ENCODE measurements at places on chromosomes 6 and 20.
A peak's percentile ranks its signal among the peaks of the same experiment; 100 is the strongest.

DNA sequence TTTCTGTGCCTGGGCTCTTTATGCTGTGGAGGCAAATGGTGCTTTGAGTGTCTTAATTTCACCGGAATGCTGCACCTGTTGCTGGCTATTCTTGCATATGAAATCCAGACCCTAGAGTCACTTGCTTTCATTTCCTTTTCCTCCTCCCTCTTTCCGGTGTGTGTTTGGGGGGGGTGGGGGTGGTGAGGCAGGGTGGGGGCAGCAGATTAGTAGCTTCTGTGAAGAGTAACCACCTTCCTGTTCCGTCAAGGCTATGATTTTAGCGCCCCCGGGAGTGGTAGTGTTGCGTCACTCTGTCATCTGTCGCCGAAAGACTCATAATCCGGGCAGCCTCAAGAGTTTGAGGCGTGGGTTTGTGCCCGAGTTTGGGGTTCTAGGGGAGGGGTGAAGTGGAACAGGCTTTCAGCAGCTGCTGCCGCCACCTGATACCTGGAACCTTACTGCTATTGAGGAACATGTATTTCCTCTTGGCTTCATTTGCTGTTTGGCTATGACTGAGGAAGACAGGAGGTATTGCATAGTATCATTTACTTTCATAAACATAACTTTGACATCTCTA is 49.1 kb downstream of the UTRN start:
- peak; percentile 71 for DNase-seq

DNA sequence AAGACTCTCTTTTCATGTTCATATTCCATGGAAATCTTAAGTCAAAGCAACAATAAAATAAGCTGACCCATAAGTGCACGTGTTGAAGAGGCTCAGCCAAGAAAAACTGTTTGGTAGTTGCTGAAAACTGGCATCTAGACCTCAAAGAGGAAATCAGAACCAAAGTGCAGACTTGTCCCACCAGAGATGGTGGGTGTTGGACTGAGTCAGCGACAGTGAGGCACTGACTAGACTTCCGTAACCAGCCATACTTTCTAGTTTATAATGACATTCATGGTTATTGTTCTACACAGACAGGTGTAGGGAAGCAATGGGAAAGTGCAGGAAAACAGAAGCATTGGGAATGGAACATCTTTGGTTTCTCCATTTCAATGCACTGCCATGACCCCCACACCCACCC is 175.7 kb upstream of the AGPAT4 start:
- no peak for DNase-seq

DNA sequence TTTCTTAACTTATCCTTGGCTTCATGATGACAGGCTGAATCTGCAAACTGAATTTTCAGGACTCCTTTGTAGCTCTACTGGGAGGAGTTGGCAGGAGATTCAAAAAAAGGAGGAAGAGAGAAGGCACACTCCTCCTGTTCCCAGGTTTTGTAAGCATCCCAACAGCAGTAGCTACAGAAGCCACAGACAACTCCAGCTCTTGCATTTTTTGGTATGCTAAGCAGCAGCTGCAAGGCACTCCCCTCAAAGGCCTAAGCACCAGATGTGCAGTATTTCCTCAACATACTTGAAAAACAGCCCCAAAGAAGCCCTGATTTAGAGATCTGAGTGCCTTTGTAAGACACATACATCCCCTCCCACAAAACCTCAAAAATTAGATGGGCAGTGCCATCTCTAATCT is 328.6 kb upstream of the SYNCRIP start:
- DNase-seq, result no peak

DNA sequence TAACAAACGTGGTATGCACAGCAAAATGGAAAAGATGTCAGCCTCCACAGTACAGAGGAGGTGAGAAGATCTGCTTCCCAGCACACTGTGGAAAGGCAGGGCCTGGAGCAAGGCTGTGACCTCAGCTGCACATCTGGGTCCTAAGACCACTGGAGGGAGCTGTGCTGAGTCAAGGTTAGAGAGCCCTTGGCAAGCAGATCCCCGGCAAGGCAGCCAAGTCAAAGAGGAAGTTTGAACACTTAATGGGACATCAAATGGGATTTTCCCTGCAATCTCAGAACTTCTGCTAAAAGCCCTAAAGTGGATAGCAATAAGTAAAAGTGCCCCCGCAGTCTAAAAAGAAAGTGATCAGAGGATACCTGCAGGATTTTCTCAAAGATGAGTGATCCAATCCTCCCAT is 39.5 kb downstream of the UNC5CL start:
- peak; percentile 77 for DNase-seq

- DNase-seq, result no peak
These were observed 55.6 kb downstream of the FRK start for GRCh38 chr6:116004841-116005815.

DNA sequence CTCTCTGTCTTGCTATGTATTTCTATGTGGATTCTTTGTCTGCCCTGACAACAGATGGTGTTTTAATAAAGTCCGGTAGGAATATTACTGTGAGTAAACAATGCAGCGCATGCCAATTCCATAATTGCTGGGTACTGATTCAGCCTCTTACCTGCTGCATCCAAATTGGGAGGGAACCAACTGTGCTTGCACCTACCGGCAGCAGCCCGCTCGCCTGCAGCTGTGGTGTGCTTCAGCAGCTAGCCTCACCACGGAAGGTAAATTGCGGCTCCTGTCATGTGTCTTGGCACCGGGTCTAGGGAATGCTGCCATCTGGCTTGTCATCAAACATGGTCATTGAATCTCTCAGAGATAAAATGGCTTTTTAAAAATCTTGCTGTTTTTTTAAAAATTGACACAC is 704.8 kb upstream of the SLC35B3 start:
- no peak for DNase-seq

DNA sequence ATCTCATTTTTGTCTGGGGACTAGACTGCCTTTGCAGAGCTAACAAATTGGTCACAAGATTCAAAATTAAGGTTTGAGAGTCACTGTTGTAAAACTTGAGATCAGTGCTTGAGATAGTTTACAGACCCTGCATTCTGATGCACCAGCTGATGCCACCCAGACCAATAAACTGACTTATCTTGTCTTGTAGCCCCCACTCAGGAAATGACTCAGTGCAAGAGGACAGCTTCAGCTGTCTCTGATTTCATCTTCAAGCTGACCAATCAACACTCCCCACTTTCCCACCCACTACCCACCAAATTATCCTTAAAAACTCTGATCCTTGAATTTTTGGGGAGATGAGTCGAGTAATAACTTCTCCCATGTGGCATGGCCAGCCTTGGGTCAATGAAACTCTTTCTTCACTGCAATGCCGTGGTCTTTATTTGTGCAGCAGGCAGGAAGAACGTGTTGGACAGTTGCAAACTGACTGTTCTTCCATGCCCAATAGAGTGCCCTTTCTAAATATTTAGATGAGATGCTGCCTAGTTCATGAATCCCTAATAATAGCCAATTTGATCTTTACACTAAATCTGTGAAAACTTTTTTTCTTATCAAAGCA is 48.3 kb upstream of the PROKR2 start:
- DNase-seq, result no peak

GRCh38 chr20:38404016-38404415 is 31.1 kb downstream of the SNHG17 start:
- DNase-seq, result no peak

DNA sequence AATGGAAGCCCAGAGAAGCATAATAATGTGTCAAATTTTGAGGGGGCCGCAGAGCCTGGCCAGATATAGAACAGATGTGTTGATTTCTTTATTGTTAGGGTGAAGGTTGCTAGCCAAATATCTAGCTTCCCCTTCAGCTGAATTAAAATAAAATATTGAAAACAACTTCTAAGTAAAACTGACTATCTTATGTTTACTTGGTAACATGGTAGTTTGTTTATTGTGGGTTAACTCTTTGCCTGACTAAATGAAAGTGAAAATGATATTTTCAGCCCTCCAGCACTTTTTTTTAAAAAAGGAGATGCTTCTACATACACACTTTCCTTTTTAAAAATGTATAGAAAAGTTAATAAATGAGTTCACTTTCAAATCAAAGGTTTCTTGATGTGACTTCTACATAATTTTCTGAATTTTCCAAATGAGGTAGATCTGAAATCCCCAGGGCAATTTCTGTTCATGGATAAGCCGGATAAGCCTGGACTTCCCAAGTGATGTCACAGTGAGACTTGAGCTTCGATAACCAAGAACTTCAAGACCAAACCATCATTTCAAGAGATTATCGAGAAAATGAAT is 172.1 kb upstream of the OLIG3 start:
- no peak for DNase-seq

GRCh38 chr6:158706369-158706982 is 56.6 kb downstream of the SYTL3 start:
- no peak for DNase-seq

DNA sequence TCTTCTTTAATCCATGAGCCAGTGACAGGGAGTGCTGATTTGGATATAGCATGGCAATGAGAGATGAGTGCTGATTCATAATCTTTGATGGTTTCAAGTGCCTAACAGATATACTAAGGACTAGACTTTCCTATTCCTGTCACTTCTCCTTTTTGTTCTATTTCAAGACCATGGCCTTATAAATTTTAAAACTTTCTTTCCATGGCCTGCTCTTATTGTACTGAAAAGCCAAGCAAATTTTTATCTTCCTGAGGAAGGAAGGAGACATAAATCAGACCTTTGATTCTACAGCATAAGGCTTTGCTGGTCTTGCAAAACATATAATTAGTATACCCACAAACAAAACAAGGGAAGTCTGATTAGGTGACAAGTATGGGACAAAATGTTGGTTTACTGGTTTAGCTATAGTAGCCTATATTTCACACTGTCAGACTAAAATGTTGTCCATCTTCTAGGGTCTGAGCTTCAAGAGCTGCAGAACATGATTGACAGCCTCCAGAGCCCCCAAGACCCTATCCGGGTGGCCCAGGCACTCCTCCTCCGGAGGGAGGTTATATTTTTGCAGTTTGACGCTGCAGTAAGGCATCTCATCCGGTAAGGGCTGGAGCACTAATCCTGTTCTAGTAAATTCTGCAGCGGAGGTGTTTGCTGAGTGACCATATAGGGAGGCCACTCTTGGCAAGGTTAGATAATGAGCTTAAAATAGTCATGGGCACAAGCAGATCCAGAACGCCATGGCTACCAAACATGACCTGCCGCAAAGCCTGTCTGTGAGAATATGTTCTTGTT is 82.3 kb downstream of the CD164 start:
- no peak for DNase-seq

- no peak for DNase-seq
These were observed 7.2 kb downstream of the ACTR5 start for GRCh38 chr20:38755324-38755910.

DNA sequence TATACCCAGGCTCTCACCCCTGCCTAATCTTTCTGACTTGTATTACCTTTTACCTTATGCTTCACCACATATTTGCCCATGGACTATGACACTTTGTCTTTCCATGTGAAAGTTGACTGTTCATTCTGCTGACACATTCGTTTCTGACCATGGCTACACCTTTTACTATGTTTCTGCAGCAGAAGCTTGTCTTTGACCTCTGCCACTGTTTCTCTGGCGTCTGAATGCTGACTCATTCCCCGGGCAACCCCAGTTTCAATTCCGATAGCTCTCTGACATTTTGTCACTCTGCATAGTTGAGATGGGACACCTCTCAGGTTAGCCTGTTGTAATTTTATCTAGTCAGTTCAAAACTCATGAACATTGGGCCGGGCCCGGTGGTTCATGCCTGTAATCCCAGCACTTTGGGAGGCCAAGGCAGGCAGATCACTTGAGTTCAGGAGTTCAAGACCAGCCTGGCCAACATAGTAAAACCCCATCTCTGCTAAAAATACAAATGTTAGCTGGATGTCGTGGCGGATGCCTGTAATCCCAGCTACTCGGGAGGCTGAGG is 50.7 kb downstream of the SLC26A8 start:
- no peak for DNase-seq

- no peak for DNase-seq
These were observed 42.8 kb downstream of the HNF4A start for GRCh38 chr20:44398335-44398734.

GRCh38 chr6:123770247-123770949 is 33.3 kb upstream of the NKAIN2 start:
- no peak for DNase-seq

DNA sequence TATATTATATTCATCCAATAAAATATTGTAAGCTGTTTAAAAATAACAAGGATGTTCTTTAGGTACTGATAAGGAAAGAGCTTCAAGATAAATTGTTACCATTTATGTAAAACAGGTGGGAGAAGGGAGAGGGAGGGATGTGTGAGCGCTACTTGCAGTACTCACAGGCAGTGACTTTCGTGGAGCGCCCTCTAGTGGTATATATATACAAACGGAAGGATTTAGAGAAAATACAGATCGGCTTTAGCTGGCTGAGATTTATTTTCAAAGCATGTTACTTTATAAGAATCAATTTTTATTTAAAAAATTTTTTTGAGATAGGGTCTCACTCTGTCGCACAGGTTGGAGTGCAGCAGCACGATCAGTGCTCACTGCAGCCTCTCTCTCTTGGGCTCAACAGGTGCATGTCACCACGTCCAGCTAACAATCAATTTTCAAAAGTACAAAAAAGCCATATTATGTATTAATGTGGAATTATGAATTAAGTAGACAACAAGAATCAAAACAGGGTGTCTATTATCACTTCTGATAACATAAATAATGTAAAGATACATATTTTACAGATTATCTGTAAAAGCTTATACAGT is 3.3 kb upstream of the MOG start:
- peak; percentile 85 for DNase-seq

DNA sequence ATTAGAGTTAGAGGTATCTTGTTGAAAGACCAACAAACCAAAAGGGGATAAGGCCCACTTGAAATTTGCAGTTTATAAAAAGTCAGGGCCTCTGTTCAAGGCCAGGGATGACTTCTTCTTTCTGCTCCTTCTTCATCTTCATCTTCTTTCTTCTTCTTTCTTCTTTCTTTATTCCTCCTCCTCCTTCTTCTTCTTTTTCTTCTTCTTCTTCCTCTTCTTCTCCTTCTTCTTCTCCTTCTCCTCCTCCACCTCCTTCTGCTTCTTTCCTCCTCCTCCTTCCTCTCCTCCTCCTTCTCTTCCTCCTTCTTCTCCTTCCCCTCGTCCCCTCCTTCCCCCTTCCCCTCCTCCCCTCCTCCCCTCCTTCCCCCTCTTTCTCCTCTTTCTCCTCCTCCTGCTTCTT is 18.4 kb upstream of the ZNF292 start:
- no peak for DNase-seq

GRCh38 chr6:109347779-109348178 is 34.5 kb downstream of the CD164 start:
- DNase-seq, result no peak

DNA sequence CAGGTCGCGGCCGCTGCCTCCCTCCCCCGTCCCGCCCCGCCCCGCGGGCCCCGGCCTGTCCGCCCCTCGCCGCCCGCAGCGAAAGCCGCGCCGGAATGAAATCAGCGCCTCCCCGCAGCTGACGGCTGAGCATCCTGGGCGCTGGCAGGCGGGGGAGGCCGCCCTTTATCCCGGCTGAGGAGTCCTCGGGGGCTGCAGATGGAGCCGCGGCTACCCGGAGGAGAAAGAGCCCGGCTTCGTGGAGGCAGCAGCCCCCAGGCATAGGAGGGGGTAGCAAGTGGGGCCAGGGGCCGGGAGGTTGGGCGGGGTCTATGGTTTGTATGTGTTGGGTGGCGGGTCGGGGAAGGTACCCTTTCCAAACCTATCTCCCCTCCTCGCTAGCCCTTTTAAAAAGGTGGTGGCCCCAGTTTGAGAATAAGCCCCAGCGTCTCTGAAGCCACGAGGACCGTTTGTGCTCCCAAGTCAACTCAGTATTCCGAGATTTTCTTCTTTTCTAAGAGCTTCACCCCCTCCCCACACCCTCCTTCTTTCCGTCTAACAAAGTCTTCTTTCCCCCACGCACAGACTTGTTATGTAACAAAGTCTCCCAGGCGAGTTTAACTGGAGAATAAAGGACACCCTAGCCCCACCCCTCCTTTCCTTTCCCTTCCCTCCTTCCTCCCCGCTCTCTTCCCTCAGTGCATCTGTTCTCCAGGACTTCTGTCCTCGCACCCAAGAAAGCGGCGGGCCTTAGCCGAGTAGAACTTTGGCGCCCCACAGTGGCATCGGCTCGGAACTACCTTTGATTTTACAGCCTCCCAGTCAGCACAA is 11.0 kb downstream of the POU3F2 start:
- peak; percentile 84 for DNase-seq

Measured in Karpas-422 (cell line).